NCI-H1417 (cell line): ENCODE measurements at places on chromosomes 12 and 14.

- DNase-seq, result no peak
These were observed 81.0 kb downstream of the CLMN start for GRCh38 chr14:95238487-95239298.

DNA sequence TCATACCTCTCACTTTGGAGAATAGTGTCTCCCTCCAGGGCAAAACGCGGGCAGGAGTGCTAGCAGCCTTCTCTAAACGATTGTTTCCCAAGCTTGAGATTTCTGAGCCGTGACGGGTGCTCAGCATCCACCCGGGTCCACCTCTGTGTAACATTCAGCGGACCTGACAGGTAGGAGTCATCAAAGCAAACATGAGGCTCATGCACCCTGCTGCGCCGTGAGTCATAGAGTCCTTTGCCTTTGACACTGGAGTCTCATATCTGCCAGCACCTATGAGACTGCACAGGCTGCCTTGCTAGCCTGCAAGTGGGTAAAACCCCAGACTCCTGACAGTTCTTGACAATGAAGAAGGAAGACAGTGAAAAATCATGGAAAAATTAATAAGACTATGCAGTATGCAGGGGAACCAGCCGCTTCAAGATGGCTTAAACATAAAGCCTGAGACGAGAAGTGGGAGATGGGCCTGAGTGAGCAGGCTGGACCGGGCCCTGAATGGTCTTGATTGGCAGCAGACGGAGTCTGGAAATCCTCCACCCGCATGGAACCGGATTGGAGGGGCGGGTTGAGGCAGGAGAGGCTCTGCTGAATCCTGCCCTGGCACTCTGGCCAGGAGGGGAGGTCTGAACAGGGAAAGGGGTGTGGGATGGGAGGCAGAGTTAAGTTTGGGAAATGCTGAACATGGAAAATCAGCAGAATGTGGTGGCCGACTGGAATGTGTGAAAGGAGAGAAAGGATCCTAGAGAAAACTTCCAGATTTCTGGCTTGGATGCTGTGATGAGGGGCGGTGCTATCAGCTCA is 54.2 kb downstream of the LGMN start:
- DNase-seq, result peak; percentile 96

GRCh38 chr14:34138175-34138574 is 187.3 kb upstream of the EGLN3 start:
- DNase-seq, result peak; percentile 53

DNA sequence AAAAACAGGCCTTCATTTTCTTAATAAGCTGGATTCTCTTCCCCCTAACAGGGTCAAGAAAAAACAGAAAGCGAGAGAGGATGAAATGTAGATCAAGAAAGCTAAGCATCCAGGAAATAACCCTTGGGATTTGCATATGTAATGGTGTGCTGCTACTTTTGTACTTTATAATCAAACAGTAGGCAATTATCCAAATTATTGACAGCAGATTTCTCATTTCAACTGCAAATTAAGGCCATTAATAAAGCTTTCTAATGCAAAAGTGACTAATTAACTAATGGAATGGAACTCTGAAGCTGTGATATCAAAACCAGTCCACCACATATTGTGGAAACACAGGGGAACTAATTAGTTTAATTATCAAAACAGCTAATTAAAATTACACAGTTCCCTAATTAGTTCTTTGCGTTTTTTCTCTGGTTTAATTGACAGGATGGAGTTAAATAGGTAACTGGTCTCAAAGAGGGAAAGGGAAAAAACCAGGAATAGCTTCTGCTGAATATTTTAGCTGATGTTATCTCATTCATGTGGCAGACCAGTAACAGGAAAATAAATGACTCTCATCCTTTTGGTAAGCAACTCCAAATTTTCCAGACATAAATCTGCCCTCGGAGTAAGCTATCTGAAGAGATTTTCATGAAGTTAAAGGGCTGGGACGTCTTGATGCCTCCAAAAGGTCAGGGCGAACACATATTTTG is 182.7 kb upstream of the LMO3 start:
- no peak for DNase-seq

- no peak for DNase-seq
These were observed 11.8 kb upstream of the HHIPL1 start for GRCh38 chr14:99633141-99633540.

- DNase-seq, result peak; percentile 72
These were observed 6.3 kb downstream of the FRS2 start for GRCh38 chr12:69476276-69477017.
